Daoy (cell line): ENCODE measurements at places on chromosomes 4 and X.

- no peak for DNase-seq
These were observed 71.8 kb upstream of the GPR34 start for GRCh38 chrX:41616935-41617334.

GRCh38 chr4:78556665-78557064, 5.1 kb downstream of the ANXA3 start:
- no peak for DNase-seq

DNA sequence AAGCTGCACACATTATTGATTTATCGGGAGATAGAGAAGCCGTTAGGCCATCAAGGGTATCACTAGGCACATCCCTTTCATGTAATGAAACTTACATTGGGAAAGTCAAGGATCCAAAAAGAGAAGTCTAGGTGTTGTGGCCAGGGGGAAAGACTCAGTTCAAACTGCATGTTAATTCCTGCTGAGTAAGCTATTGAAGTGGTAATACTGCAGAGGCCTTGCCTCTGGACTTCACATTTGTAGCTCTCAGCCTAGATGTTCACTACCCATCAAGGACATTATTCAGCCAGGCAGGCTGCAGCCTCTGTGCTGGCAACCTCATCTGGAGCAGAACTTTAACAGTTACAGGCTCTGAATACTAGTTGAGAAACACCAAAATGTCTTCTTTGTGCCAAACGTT, 2094.5 kb upstream of the AGA start:
- DNase-seq = no peak

DNA sequence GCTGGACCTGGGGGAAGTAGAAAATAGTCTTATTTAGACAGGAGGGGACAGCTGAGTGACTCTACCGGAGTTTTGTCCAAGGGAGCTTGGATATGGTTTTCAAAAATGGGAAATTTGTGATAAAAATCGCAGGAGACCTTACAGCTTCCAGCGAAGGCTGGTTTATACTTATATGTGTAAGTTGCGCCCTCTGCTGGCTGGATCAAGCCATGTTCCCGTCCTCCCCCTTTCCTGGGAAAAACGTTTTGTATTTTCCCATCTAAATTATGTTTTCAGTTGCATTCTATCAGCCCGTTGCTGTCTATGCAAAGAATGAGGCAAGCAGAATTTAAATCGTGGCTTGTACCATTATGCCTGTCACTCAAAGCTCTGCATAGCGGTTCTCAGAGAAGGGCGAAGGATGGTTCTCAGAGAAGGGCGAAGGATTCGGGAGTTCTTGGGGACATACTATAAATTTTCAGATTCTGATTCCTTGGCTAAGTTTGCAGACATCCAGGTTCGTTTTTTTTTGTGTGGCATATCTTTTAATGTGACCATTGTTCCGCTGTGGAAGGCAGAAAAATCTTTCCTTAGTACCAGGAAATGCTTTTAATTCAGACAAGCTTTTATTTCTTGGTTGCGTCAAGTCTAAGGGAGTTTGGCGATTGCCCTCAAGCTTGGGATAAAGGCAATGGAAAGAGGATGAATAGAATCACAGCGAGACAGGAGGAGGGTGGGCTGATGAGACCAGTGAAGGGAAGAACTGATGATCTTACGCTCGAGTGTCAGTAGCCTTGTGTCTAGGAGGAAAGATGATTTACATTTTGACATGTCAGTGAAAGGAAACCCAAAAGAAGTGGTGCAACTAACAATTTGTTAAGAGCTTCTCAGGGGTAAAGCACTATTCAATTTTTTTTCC, 128.5 kb upstream of the ARX start:
- peak; percentile 39 for DNase-seq

DNA sequence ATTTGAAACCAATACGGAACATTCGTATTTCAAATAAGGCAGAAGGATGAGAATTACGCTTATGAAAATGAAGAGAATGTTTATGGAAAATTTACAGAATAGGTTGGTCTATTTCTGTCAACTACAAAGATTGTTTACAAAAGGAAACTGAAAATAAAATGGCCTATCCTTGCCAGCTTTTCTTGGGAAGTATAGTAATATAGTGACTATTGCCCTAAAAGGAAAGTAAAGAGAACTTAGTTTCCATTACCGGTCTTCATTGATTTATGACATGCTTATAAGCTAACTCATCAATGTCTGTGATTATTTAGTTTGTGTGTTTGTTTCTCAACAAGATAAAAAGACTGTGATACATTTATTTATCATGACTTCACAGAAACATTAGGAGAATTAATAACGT, 2.9 kb upstream of the SPRY1 start:
- no peak for DNase-seq

DNA sequence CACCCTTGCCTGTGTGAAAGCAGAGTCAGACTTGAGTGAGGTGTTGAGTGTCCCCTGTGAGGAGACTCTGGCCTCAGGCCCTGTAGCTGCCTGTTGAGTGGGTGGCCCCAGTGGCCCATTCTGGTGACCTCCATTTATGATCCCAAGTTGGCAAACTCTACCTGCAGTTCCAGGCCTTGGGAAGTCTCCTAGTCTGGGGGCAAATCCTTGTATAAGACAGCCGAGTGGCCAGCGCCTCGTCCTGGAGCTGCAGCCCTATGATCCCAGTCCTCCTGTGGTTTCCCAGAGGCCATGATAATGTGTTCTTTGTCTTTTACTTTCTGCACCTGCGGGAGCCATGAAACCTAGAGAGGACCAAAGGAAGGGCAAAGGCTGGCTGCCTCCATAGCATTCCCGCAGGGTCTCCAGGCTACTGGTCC, 58.7 kb downstream of the NBDY start:
- DNase-seq = no peak

- DNase-seq = peak; percentile 1
These were observed 20.6 kb downstream of the CLIC2 start for GRCh38 chrX:155313766-155314165.

DNA sequence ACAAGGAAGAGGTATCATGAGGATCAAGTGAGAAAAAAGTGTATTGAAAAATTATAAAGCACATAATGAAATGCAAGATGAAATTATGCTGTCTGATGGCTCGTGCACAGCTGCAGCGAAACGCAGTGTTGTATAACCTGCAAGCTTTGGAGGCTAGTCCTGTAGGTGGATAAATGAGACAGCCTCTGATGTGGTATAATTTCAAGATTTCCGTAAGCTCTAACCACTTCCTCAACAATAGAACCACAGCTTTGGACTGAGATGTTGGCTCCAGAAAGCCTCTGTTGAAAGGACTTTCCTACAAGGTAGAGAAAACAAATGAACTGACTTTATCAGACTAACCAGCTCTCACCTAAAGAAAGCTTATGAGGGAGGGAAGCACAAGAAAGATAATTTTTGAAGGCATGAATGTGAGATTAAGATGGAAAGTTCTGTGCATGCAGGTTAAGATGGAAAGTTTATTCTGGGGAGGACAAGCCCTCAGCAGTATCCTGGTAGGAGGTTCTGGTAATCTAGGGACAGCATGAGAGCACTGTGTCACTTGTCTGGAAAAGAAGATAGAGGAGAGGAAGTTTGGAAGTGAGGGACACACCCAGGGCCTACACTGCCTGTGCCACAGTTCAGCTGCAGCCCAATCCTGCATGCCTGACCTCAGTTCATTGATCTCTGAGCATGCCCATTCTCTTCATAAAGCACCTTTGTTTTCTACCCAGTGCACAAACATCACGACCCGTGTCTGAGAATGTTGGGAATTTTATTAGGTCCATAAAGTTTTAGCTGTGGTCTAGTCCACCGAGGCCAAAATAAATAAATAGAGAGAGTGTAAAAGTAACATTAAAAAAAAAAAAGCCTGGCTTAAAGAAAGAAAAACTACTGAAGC, 161.5 kb upstream of the SFRP2 start:
- DNase-seq = no peak

DNA sequence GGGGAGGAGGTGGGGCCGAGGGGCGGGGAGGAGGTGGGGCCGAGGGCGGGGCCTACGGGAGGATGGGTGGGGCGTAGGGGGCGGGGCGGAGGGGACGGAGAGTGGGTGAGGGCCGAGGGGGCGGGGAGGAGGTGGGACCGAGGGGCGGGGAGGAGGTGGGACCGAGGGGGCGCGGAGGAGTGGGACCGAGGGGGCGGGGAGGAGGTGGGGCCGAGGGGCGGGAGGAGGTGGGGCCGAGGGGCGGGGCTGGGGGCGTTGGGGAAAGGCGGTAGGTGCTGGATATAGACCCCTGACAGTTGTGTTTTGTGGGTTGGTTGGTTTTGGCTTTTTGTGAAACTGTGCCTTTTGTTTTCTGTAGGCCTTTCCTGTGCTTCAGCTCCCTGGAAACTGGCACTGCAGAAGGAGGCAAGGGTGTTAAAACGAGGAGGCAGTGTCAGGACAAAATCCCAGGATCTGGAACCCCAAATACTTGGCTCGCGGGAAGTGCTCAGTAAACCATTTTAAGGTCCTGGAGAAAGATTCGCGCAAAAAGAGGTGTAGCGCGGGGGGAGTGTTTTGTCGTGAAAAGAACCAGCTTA, 580 bp upstream of the MMGT1 start:
- peak; percentile 73 for DNase-seq

DNA sequence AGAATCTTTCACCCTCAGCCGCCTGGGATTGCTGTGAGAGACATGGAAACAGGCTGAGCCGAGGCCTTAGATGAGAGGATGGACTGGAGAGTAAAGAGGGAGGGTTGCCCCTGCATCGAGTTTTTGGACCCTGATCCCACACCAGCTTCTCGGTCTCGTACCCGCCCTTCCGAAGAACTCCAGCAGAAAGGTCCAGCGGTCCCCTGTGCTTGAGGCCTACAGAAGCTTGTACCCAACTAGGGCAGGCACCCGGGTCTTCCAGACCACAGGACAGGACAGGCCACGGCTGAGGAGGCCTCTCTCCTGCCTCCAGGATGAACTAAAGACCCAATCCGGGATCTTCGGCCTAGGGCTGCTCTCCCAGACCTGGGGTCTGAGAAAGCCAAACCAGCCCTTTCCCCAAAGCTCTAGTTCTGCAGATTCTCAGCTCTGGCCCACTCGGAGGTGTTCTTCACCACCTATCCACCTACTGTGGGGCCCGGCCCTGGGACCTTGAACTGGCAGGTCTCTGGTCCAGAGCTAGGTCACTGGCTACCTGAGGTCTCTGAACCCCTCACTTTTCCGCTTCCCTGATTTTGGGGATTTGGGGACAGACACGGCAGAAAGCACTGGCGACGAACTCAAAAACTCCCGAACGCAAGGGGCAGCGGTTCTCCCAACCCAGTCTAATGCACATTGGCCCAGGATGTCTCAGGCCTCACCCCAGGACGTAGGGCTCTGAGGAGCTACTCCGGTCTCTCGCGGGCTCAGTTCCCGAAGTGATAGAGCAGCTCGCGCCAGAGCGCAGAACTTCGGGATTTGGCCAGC, 1.1 kb downstream of the NKX3-2 start:
- no peak for DNase-seq

DNA sequence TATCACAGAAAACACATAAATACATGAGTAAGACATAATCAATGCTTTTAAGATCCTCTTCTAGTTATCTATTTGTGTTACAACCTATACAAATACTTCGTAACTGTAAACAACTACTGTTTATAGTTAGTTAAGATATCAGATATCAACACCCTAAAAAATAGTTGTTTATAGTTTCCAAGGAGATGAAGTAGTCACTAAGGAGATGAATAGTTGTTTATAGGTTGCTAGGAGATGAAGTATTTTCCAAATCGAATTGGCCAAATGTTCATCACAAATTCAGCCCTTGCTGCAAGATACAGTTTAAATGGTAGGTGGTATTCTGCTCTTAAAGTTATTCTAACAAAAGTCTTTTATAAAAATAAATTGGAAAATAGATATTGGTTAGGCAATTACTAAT, 618.2 kb upstream of the PCDH10 start:
- DNase-seq = no peak

GRCh38 chr4:2280531-2281300, 18.8 kb upstream of the MXD4 start:
- no peak for DNase-seq

DNA sequence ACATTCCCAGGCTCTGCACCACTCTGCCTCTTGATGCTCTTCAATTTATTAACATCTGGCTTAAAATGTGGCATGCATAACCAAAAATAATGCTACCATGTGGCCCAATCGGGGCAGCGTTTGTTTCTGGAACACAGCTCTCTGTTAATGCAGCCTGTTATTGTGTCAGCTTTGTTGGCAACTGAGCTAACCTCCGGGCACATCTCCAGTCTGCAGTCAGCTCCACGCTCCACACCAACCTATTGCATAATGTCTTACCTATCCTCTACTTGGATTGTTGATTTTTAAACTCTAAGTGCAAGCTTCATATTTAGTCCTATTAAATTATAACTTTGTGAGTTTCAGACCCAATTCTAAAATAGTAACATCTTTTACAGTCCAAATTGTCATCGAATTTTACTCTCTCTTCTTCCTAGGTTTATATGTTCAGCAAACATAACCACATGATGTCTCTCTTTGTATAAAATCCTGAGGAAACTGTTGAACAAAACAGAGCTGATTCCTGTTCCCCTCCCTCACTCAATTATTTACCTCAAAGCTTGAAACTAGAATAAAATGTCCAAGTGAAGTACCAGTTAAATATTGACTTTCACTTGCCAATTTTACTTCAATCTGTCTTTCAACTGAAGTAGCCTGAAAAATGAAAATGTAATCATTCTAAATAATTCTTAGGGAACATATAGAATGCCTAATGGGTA, 92.2 kb upstream of the RAPGEF2 start:
- peak; percentile 11 for DNase-seq

GRCh38 chr4:681736-682451, 7.1 kb downstream of the SLC49A3 start:
- no peak for DNase-seq

GRCh38 chr4:3314706-3315260, 22.0 kb downstream of the RGS12 start:
- no peak for DNase-seq

GRCh38 chr4:15542760-15543159, 73.1 kb downstream of the CC2D2A start:
- DNase-seq = no peak

DNA sequence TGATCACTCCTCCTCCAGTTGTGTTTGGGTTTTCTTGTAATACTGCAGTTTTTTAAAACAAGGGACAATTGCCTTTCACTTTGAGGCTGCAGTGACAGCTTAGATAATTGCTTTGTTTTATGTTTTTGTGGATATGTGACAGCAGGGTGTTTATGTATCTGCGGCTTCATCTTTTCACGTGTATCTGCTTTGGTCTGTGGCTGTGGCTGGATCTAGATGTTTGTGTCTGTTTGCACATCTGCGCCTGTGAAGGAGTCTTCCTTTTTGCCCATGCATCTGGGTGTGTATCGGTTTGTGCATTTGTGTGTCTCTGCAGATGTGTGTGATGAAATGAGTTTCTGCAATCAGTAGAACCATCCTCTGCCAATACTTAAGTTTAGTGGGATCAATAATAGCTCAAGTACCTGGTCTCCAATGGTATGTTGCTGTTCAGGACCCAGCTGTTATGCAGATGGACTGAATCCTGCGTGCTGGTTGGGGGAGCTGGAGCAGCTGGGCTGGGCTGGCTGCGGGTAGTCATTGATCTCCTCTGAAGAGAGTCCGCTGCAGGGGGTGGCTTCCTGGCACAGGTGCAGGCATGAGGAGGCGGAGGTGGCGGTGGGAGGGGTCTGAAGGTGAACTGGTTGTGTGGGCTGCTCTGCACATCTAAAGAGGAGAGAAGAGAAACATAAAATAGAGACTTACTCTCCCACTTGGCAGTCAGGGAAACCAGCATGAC, 390.3 kb downstream of the SH2D1A start:
- DNase-seq = no peak
